ENCODE measurements at places on chromosomes 12 and 14.

- DNase-seq = no peak
Measured at GRCh38 chr14:42421377-42422078, 814.9 kb downstream of the LRFN5 start.

- no peak for DNase-seq
Measured at GRCh38 chr14:33941718-33942117, 9.2 kb downstream of the EGLN3 start.

DNA sequence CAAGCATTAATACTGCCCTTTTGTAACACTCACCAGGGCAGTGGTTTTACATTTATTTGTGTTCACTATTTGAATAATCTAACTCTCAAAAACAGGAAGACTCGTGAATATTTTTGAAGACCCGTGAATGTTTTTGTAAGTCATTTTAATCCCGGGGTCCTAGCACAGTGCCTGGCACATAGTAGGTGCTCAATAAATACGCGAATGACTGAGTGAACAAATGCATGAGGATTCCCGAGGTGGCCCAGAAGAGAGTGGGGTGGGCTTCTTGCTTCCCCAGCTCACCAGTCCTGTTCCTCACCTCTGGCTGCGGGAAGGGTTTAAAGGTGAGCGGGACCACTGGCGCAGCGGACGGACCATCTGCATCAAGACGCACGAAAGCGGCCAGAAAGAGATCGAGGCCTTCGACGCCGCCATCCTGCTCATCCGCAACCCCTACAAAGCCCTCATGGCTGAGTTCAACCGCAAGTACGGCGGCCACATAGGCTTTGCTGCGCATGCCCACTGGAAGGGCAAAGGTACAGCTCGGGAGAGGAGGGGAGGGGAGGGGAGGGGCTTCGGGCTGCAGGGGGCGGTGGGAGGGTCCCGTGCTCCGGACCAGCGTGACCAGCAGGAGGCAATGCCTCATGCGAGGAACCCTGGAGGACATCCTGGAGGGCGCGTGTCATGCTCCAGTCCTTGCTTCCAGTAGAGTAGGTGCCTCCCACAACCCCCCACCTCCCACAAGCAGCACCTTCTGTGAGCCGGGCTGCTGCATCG, 98.9 kb downstream of the CMKLR1 start:
- no peak for DNase-seq

DNA sequence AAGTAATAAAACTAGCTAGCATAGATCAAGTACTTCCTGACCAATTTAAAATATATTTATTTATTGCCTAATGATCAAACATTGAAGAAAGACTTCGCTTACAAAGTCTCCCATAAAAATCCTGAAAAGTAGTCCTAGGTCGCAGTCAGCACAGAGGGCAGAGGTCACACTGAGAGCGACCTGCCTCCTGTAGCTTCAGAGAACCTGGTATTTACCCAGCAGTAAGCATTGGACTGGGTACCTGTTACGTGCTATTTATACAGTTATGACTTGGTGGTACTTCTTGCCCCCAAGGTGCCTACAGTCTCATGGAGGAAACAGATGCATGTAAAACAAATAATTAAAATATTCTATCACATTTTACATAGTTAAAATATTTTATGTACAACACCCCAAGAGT, 274.1 kb upstream of the G2E3 start:
- no peak for DNase-seq
